ENCODE measurements at places on chromosomes 1 and 21.

- no peak for DNase-seq
These were observed 223.2 kb downstream of the TNR start for GRCh38 chr1:175520186-175520585.

DNA sequence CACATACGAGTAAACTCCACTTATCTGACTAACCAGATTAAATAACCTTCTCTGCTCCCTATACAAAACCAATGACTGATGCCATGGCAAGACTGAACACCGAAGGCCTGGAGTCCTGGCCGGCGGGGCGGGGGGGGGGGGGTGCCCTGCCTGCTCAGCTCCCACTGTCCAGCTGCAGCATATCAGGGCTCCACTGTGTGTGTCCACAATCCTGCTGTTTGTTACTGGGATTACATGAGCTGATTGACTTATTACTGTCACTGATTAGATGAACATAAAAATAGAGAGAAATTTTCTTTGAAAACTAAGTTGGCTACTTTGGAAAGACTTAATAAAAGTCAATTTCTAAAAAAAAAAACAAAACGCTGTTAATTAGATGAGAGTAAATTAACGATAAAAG is 24.9 kb downstream of the TMEM63A start:
- DNase-seq, result no peak

- DNase-seq, result peak; percentile 91
These were observed at the start of gene TRNP1 for GRCh38 chr1:26993237-26994019. Gene TRNP1 (plus strand): TSS chr1:26993692. CDS start chr1:26993787, 95 bp downstream.

DNA sequence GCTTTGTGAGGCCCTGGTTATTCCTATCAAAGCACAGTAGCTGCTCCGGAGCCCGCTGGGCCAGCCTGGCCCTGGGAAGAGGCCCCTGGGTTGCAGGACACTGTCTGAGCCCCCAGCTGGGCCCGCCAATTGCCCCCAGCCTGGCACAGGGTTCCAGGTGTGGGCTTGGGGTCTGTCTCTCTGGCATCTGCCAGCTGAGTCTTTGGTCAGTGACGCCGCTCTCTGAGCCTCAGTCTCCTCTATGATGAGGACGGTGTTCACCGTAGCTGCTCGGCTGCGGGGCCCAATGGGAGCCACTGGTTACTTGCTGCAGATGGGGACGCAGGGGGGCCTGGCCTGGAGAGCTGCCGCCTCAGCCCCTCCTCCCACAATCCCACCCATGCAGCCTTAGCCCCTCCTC is 41.0 kb downstream of the TP73 start:
- DNase-seq, result no peak

- no peak for DNase-seq
These were observed 910 bp upstream of the ANKRD65 start for GRCh38 chr1:1421907-1422464.

DNA sequence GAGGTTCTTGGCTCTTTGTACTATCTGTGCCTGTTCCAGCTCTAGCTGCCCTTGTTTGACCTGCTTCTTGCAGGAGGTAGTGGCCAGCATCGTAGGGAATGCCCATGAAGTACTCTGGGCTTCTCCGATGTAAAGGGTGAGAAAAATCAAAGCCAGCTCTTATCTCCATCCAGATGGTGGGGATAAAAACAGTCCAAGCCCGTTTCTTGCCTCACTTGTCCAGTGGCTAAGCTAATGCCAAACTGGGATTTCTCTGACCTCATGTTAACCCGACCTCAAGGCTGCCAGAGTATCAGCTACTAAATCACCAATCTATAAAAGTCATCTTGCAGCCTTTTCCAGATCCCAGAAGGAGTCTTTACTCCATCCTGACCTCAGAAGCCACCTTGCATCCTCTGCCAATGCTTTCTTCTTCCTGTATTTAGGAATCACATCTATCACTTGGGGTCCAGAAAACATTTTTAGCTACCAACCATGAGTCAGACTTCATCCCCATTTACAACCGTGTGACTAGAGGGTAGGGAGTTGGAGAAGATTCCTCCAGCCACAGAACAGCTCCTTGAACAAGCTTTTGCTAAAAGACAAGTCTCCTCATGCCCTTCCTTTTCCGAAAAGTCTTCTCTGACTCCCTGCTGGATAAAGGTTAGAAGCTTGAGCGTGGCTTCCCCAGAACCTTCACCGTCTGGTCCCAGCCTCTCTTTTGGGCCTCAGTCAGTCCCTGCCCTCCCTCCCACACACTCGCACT is 35.9 kb downstream of the KCNC4 start:
- DNase-seq, result no peak

DNA sequence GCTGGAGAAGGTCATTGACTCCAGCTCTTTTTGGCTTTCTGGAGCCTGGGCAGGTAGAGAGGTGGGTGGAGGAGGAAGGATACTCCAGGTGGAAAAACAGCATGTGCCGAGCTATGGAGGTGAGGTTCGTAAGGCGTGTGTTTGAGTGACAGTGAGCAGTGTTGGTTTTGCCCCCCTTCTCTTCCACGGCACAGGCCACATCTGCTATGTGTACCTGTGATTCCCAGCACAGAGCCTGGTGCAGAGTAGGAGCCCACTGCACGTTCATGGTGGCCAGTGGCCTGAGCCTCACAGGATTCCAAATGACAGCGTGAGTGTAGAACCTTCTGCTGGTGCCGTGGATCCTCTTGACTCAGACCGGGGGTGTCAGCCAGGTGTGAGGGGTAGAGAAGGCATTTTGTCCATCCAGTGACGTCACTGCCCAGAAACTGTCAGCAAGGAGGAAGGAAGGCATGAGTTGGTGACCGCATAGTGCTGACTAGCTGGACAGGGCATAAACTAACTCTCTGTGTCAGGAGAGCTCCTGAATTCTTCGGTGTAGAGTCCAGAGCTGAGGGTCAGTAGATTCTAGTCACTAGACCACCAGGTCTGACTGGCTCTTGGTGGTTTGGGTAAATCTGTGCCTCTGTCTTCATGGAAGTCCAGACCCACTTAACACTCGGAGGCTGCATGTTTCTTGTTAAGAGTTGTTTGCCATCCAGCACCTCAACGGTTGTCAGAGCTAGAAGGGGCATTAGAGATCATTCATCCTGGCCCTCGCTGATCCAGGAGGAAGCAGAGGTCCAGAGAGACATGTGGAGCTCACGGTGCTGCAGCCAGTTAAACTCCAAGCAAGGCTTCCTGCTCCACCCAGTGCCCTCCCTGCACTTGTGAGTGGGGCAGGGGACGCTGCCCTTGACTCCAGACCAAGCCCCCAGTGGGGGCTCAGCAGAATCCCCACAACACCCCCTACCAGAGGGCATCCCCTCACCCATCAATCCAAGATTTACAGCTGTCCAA is 3.8 kb downstream of the QSOX1 start:
- DNase-seq, result peak; percentile 30

DNA sequence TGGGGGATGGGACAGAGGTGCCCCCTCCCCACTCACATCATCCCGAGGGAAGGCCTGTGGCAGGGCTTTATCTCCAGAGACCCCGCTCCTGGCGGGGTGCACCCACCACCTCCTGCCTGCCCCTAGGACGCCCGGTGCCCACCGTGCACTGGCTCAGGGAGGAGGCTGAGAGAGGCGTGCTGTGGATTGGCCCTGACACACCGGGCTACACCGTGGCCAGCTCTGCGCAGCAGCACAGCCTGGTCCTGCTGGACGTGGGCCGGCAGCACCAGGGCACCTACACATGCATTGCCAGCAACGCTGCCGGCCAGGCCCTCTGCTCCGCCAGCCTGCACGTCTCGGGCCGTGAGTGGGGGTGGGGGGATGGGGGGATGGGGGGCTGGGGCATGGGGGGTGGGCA is 71.7 kb downstream of the TRIM11 start:
- no peak for DNase-seq

GRCh38 chr1:46797696-46798470 is 963 bp upstream of the CYP4B1 start:
- no peak for DNase-seq

DNA sequence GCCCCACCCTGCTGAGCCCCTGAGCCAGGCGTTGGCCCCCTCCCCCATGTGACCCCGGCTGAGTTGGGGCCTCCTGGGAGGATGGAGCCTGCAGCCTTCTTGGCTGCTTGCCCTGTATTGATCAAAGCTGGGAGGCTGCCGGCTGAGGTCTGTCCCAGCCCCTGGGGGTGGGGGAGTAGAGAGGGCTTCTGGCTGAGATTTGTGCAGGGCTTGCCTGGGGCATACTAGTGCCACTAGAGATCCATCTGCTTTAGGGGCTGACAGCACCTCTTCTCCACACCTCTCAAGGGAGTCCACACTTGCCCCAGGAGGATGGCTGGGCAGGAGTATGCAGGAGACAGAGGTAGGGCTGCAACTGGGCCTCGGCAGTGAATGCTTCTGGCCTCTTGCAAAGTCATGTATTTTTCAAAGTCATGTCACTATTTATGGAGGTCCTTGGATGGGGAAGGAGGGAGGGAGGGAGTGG is 53.6 kb upstream of the SSBP3 start:
- DNase-seq, result no peak
